ENCODE measurements at places on chromosomes 16 and 17.

- no peak for DNase-seq
These were observed 115.4 kb upstream of the CACNG3 start for GRCh38 chr16:24140730-24141129.

- DNase-seq, result no peak
These were observed 7.1 kb downstream of the BCAR1 start for GRCh38 chr16:75244225-75244809.

DNA sequence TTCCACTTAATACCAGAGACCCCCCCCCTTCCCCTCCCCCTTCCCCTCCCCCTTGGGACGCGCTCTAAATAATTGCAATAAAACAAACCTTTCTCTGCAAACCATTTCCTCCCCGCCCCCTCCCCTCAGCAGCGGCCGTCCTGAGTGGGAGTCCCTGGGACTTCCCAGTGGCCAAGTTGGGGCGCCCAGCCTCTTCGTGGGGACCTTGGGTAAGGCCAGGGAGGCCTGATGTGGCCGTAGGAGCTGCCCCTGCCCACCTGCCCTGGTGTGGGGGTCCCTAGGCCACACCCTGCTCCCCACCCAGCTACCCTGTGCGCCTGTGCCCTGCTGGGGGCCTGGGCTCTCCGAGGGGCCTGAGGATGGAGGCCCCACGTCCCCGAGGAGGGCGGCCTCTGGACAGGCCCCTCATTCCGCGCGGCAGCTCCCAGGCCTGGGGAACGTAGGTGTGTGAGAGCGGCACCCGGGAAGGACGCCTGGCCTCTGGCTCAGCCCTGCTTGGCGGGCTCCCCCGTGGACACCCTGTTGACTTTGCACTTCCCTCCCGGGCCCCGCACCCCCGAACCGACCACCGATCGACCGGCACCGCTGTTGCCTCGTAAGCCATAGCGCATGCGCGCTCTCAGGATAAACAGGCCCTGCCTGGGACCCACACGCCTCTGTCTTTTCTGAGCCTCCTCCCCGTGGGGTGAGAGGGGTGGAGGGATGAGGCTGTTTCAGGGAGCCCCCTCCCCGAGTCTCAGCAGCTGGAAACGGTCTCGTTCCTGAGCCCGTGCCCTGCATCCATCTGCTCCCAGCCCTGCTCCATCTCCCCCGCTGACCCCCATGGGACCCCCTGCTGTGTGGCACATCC lies 9.0 kb downstream of the NTHL1 start:
- no peak for DNase-seq

DNA sequence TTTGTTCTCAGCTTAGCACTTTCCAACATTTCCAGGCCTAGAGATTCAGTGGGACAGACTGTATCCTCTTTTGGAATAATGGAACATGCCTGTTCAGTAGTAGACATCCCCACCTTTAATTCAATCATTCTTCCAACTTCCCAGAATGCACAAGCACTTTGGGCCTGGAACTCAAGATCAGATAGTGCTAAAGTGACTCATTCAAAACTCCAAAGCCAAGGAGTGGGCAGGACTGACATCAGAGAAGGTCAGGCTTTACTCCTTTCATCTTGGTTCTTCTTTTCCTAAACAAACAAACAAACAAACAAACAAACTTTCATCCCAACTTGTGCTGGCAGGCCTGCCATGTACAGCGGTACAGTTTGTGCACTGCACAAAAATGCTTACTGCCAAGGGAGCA lies 172.0 kb downstream of the AXIN2 start:
- no peak for DNase-seq

DNA sequence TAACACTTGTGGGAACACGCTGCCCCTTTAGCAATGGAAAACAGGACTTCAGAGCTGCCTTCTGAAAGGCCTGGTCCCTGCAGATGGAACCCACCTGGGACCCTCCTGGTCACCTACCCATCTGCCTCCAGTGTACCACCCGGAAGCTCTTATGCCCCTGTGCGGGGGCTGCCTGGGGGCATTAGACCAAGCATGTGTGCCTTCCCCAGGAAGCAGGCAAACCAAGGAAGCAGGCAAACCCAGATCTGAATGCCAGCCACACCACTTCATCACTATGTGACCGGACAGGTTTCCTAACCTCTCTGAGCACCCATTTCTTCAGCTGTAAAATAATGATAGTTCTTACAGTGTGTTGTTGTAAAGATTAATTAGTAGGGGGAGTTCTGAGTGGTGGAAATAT lies 20.8 kb upstream of the LRRC37A3 start:
- DNase-seq, result no peak

DNA sequence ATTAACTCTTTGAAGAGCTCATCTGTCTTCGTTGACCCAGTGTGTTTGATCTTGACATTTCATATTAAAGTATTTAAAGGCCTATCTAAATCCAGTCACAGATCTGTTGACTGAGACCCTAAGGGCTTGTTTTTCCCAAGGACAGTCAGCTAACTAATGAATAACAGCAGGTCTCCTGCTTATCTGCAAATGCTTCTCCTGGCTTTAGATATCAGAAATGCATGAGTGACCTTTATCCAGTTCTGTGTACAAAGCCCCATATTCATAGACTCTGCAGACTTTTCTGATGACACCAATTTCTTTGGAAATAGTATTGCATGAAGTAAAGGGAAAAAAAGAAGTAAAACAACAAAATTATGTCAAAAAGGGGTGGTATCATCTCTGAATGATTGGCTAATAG lies 70.3 kb downstream of the YPEL2 start:
- DNase-seq, result no peak

DNA sequence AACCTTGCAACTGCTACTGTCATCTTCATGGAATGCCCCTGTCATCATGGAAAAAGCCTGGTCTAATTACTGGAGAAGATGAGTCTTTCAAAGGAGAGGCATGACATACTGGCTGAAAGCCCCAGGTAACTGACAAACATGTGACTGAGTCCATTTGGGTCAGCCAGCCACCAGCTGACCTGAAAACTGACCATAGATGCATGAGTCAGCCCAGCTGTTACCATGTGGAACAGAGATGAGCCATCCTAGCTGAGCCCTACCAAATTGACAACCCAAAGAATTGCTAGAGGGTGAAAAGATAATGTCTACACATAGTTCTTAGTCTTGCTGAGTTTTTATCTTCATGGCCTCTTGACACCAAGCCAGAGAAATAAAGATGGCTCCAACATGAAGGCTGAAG lies 311.8 kb downstream of the UTP18 start:
- DNase-seq, result no peak

DNA sequence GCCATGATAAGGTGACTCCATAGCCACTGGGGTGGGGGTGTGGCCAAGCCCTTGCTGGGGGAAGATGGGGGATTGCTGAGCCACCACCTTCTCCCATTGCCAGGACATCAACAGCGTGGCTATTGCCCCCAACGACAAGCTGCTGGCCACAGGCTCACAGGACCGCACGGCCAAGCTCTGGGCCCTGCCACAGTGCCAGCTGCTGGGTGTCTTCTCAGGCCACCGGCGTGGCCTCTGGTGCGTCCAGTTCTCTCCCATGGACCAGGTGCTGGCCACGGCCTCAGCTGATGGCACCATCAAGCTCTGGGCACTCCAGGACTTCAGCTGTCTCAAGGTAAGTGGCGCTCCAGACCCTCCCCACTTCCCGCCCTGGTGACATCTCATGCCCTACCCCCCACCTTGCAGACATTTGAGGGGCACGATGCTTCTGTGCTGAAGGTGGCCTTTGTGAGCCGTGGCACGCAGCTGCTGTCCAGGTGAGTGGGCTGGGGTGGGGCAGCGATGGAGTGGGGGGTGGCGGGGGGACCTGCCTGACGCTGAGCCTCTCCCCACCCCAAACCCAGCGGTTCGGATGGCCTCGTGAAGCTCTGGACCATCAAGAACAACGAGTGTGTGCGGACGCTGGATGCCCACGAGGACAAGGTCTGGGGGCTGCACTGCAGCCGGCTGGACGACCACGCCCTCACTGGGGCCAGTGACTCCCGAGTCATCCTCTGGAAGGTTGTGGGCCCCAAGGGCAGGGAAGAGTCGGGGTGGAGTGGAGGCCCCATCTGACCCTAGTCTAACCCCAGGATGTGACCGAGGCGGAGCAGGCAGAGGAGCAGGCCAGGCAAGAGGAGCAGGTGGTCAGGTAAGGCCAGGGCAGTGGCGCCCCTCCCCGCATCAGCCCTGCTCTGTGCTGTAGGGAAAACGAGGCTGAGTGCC lies 4.1 kb downstream of the NOXO1 start:
- no peak for DNase-seq

GRCh38 chr17:27463235-27463677 lies 7.0 kb downstream of the KSR1 start:
- no peak for DNase-seq

DNA sequence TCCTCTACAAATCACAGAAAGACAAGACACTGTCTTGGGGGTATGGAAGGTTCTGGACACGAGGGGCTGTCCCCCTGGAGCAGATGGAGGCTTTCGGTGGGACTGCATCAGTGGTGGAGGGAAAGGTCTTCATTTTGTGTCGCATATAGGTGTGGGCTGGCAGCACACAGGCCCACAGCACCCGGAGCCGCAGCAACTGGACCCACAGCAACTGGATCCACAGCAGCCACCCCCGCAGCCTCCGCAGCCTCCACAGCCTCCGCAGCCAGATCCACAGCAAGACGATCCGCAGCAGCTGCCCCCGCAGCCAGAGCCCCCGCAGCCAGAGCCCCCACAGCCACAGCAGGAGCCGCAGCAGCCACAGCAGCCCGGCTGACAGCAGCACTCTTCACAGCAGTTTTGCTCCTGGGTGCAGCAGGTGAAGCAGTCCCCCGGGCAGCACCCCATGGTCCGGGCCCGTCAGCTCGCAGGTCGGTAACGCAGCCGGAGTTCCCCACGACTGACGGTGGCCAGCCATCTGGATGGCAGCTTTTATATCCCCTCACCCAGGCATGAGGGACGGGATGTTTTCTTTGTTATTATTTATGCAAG lies at the start of gene KRTAP17-1:
Gene KRTAP17-1 (minus strand): TSS at position 507 of the 591 bp plus-strand sequence. CDS start 60 bp downstream, at position 447.
- DNase-seq, result no peak

GRCh38 chr17:14153374-14153773 lies 83.3 kb downstream of the CDRT15 start:
- DNase-seq, result no peak

DNA sequence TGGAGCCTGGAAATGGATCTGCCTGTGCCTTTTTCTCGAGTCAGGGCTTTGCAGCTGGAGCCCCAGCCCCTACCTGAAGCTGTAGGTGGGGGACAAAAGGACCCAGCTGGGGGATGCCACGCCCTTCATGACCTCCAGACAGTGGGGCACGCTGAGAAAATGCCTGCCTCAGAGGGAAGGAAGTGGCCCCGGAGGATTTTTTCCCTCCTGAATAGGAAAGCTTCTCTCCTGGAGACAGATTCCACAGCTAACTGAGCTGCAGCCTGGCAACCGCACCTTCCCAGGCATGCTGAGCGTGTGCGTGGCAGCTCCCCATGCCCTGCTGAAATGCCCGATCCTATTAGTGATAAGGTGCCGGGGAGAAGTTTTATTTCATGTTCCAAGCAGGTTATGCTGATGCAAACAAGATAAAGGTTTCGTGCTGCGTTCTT lies 58.0 kb downstream of the AIPL1 start:
- no peak for DNase-seq

Measured in stimulated activated CD4-positive, alpha-beta T cell treated with anti-CD3 and anti-CD28 coated beads, Interleukin-1b, Interleukin-23, amount 100 ng/mL, for 24 hours (primary cell).